ENCODE measurements at places on chromosomes 5 and 9.

- no peak for DNase-seq
Observed at GRCh38 chr5:84480873-84481637, 96.4 kb upstream of the EDIL3 start.

GRCh38 chr9:106693558-106693957 is 169.4 kb upstream of the ZNF462 start:
- DNase-seq, result no peak

DNA sequence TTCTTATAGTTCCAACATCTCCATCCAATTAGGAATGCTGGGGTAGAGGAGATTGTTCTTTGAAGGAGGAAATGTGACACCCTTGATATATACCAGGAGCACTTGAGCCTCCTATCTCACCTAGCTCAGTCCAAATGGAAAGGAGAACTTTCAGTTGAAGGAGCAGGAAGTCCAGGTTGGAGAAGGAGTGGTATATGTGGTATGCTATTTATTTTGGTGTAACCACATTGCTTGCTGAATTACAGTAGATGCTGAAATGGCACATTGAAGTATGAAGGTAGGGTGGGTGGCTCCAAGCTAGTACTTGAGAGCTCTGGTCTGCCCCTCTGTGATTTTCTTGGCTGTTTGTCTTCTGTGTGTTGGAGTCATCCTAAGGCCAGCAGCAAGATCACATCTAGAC is 6.1 kb downstream of the CSNK1G3 start:
- DNase-seq, result no peak

DNA sequence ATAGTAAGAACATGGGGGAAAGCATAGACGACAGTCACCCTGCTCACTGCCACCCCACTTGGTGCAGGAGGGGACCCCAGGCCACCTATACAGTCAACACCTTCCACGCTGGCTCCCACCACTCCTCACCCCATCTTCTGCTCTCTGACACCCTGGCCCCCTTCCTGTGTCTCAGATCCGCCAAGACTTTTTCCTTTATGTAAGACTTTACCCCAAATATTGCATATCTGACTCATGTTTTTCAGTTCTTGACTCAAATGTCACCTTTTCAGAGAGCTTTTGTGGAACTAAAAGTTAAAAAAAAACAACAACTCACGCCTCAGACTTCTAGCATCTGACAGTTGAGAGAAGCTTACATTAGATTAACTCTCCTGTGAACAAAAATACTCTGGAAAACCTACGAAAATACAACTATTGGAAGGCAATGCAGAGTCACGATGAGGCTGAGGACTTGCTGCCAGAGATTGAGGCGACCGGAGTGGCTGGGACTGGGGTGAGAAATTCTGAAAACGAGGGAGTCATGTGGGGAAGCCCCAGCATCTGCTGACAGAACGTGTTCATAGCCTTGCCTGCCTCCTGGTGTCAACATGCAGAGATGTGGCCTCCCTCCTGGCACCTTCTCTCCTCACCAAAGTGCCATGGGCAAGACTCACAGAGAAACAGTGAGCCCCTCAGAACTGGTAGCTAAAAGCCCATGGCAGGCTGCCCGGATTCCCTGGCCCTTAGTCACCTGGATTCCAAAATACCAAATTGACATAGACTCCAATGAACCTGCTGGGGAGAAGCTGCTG is 22.4 kb upstream of the FCN2 start:
- DNase-seq, result no peak

DNA sequence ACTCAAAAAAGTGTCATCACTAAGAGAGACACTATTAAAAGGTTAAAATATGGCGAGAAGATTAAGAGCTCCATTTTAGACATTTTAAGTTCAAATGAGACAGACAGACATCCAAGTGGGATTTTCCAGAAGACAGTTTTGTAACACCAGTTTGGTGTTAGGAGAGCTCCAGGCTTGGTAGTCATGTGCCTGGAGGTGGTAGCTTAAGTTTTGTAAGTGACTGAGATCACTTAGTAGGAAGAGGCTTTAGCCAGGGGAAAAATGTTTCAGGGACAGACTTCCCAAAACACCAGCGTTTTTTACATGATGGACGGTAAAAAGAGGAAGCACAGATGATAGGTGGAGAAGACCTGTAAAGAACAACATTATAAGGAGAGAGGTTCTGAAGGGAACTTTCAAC is 150.3 kb downstream of the GIN1 start:
- DNase-seq, result no peak

GRCh38 chr5:158026304-158027031 is 167.5 kb upstream of the CLINT1 start:
- no peak for DNase-seq

DNA sequence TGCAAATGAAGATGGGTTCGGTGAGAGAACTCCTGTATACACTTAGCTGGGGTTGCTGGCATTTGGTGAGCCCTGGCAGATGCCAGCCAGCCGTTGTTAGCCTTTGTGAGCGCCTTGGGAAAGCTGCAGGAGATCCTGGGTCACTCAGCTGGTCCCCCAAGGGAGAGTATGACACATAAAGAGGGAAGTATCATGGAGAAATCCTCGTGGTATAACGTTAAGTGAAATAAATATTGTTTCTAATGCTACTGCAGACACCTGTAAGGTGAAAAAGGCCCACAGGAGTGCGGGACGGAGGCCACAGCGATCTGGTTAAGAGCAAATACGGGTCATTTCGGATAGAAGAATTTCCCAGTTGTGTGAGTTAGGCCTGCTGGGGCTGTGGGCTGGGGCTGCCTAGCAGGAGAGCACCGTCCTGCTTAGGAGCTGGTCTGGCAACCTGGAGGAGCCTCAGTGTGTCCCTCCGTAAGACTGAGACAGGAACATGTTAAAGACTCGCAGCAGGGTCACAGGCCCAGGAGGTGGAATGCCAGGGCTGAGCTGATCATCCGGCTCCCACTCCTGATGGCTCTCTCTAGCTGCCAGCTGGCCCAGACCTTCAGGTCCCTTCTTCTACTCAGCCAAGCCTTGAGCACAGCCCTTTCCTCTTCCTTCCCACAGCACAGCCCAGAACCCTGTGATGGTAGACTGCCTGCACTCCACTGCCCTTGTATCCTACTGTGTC is 4.9 kb downstream of the NKX2-5 start:
- DNase-seq, result no peak

GRCh38 chr5:35228310-35228709 is 2.0 kb downstream of the PRLR start:
- DNase-seq, result no peak

Measured in CD4-positive, alpha-beta T cell treated with Interleukin-1 beta for 1 hour (primary cell).